ENCODE measurements at places on chromosomes 7 and 10.

DNA sequence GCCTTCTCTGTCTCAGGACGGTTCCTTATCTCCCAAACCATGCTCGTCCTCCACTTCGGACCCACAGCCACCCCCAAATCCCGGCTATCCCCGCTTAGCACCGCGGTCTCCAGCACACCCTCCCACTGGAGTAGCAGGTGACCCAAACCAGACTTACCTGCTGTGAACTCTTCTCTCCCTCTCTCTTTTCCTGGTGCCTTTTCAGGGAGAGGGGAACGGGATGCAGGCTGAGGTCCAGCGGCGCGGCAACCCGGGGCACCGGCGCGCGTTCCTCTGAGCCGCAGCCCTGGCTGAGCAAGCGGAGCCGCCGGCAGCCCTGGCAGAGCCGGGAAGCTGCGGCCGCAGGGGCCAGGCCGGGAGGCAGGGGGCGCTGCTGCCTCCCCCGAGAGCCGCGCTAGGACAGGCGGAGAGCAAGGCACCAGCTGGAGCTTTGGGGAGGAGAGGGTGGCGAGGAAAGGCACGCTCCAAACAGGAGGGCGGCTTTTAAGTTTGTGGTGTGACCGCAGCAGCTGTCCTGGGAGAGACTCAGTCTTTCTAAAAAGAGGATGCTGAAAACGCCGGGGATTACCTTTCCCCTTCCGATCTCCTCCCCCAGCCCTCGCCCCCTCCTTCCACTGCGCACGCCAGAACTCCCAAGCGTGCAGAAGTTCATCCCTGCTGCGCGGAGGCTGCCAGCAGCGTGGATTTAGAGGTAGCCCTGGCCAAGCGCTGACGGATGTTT lies at the start of gene SEMA3D:
SEMA3D (minus strand) TSS at position 536 of the 721 bp plus-strand sequence. CDS start 65,165 bp downstream, outside the sequence.
- DNase-seq, result peak; percentile 92

- no peak for DNase-seq
These were observed at the start of gene NPC1L1 for GRCh38 chr7:44541028-44541869. TSS of gene NPC1L1 (minus strand) at chr7:44541330. CDS start at chr7:44541259, 71 bp downstream.

GRCh38 chr10:8921568-8921967 lies 867.1 kb downstream of the GATA3 start:
- DNase-seq, result no peak

DNA sequence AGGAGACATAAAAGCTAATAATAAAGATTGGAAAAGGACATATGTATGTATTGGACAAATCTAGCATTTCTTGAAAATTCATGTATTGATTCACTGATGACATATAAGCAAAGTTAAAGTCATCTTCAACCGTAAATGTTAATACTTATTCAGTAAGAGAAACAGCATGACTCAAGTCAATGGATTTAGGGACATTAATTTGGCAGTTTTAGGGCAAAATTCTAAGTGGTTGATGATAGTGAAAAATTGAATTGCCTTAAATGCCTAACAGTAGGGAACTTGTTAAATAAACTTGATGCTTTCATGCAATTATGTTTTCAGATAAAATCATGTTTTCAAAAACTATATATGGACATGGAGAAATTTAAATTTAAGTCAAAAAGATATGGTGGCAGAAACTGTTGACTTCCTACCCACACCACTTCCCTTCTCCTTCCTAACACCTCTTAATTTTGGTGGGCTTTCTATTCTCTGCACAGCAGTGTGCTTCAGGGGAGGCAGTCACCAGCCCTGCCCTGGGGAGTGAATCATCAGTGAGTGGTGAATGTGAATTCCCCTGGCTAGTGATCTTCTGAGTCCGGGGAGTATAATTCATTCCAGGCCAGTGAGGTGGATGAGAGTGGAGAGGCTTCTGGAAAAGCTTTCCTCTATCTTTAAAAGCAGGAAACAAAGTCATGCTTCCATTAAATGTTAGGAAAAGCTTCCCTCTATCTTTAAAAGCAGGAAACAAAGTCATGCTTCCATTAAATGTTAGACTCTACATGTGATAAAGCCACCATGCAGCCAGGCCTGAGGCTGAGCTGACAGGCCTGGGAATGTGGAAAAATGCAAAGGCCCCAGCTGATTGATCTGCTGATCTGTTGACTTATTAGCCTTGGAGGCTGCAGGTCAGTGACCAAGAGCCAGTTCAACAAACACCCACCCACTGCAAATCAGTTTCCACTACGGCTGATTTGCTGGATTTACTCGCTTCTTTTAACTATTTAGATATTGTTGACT lies 25.2 kb upstream of the ITGB1 start:
- DNase-seq, result no peak

DNA sequence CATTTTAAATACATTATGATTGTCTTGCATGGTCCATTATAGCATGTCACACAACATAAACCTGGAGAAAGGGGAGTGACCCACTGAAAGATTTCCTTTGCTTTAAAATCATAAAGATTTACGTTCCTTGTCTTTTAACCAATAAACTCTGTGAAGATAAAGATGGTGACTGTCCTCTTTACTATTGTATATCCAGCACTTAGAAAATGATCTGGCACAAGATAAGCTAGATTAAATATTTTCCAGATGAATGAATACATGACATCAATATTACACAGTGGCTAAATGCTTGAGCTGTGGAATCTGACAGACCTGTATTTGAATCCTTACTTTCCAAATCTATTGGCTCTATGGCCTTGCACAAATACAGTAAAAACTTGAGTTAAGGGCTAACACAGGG lies 938.4 kb downstream of the SORCS1 start:
- DNase-seq, result no peak

- peak; percentile 62 for DNase-seq
These were observed 439.3 kb downstream of the RPS24 start for GRCh38 chr10:78473006-78473405.

GRCh38 chr10:96765406-96766240 lies 45.3 kb upstream of the PIK3AP1 start:
- DNase-seq, result peak; percentile 52

- DNase-seq, result peak; percentile 99
These were observed at the start of the genes ANKRD16 and FBH1 for GRCh38 chr10:5889624-5890451. TSS of gene ANKRD16 (minus strand) at chr10:5889893. CDS start at chr10:5889354, 539 bp downstream. TSS of gene FBH1 (plus strand) at chr10:5890243. CDS start at chr10:5890346, 103 bp downstream.

GRCh38 chr7:91082852-91083495 lies 181.3 kb upstream of the FZD1 start:
- DNase-seq, result no peak

DNA sequence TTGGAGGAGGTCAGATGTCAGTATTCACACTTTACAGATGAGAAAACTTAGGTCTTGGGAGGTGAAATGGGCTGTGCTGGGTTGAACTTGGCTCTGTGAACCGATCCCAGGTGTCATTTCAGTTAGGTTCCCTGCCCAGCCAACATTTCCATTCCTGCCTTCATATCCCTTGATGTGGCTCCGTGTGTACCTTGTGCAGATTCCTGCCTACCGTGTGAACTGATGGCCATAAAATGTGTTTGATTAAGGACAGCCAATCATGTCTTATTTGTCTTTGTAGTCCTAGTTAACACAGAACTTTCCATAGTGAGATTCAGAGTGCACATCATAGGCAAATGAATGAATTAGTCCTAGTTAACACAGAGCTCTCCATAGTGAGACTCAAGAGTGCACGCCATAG lies 101.0 kb upstream of the GATA3 start:
- DNase-seq, result no peak

DNA sequence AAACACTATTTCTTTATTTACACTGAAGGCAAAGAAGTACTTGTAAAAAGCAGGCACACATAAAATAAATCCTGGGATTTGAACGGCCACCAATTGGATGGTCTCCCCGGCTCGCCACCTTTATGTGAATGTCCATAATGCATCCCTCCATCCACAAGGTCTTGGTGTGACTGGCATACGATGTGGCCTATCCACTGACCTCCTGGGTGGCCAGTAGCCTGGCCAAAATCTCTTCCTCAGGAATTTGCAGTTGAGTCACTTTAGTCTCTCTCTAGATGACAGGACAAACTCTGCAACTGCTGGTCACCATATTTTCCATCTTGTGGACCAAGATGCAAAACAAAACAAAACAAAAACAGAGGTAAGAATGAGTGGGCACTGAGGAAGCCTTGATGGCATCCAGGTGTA lies 39.1 kb downstream of the CDK1 start:
- no peak for DNase-seq

- no peak for DNase-seq
These were observed 909 bp upstream of the AKR1D1 start for GRCh38 chr7:138075350-138075749.

DNA sequence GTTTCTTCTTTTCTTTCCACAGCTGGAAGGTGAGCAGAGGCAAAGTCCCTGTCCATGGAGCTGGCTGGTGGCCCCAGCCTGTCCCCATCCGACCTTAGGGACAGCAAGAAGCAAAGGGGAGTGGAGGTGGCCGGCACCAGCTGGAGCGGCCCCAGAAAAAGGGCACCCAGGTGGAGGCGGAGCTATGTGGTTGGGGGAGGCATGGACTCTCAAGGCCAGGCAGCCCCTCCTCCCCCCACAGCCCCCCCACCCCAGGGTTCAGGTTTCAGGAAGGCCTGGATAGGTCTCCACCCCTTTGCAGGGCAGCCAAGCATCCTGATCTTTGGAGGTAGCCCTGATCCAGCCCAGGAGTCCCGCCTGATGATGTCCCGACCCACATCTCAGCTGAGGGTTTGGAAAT lies at the start of gene SSC4D:
SSC4D (minus strand) TSS at position 161 of the 400 bp plus-strand sequence. CDS start 5,258 bp downstream, outside the sequence.
- peak; percentile 67 for DNase-seq

GRCh38 chr10:75542906-75543305 lies 111.5 kb downstream of the LRMDA start:
- peak; percentile 47 for DNase-seq

DNA sequence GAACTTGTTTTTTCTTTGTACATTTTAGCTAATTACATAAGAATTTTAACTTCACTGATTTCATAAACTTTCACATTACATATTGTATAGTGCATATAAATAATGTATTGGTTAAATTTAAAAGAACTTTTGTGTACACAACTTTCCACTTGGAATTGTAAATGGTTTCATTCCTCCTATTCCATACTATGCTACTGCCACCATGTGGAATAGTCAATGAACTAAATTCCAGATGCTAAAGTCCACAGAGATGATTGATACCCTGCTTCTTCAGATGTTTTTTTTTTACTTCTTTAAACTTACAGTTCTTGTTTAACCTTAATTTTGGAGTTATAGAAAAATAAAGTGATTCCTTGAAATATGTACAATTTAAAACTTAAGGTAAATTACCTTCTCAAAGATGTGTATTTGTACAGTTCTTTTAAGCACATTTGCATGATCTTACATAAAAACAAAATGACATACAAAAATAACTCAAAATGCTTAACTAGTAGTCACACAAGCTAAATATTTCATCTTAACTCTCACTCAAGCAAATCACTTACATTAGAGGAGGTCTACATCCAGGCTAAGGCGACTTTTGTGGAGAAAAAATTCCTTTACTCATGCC lies 247.6 kb upstream of the HGF start:
- DNase-seq, result peak; percentile 24

DNA sequence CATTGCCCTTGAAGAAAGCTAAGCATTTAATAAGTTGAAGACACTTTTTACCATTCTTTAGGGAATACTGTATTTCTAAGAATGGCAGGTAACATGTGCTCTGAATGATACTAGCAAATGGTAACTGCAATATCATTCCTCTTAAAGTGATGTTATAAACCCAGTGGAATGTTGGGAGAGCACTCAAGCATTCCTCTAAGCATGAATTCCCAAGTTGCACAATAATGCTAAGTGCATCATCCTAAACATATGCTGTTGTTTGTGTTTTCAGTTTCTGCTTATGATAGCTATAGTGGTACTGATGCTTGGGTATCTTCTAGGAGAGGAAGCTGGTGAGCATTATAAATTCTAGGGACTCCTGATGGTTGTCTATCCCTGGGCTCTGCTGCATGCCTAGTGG lies 673.9 kb downstream of the PHTF2 start:
- DNase-seq, result no peak

DNA sequence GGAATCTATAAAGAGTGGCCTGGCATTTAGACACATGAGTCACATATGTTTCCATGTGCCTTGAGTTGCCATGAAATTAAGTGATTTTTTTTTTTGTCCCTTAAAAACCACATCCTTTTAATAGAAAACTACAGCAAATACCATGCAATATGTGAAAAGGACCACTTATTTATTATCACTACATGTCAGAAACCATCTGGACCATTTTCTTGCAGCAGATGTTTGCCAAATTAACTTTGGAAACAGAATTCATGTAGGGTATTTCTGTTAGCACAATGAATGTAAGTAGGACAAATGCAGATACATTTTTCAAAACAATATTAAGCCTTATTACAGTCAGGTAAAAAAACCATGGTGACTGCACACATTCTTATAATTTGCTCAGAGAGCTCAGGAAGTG lies 230.6 kb downstream of the REEP3 start:
- DNase-seq, result no peak

DNA sequence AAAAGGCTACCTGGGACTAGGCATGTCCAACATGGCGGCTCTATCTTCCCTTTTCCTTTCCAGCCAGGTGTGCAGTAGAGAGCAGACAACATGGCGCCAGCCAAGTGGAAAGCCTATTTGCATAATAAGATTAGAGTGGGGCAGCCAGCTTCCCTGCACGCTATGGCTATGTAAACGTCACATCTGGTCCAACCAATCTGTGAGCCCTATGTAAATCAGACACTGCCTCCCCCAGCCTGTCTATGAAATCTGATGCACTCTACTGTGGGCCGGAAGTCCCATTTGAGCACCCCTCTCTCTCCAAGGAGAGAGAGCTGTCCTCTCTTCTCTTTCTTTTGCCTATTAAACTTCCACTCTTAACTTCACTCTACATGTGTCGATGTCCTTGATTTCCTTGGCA lies 984.9 kb upstream of the AUTS2 start:
- DNase-seq, result peak; percentile 78

- no peak for DNase-seq
These were observed 96.9 kb upstream of the PPP2R2D start for GRCh38 chr10:131803860-131804425.

Measured in neural progenitor cell (in vitro differentiated cells).